ENCODE measurements at places on chromosomes 12 and 14. TPM values are rescaled to one million over a fixed set of nuclear protein-coding genes. Genes with fewer than 3 reads are reported as not detected.

Gene KRT73
- not detected for polyA plus RNA-seq

DNA sequence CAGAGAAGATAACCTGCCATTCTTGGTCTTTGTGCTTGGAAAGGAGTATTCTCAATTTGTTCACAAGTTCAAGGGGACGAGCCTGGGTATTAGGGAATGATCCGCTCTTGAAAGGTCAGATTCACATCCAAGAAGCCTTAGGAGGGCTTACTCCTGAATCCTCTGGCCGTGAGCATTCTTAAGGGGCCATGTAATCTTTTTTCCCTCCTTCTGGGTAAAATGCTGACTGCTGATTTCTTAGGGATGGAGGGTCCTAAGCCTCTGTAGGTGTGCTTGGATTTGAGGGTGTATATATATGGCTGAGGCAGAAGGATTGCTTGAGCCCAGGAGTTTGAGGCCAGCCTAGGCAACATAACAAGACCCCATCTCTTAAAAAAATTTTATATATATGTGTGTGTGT lies 149.1 kb downstream of the TSPAN9 start:
- DNase-seq, result no peak

DNA sequence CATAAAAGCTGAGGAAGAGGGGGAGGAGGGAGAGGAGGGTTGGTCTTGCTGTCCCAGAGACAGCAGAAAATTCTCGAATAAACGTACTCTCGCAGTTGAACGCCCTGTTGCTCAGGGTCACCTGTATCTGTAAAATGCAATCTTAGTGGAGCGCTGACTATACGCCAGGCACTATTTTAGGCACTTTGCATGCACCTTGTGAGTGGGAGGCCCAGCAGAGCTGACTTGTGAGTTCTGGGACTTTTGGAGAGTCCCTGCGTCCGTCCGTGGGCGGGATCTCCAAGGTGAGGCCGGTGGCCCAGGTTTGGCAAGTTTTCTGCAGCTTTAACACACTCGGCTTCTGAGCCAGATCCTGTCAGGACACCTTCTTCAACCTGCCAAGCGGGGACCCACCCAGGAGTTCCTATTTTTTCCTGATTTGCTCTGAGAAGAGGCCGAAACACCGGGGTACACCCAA lies 32.5 kb upstream of the PLEKHG6 start:
- no peak for DNase-seq

Gene CLEC4D
- polyA plus RNA-seq, result 0.29 TPM

Gene NEUROD4
- polyA plus RNA-seq, result not detected

- no peak for DNase-seq
Observed at GRCh38 chr12:7441216-7441615, 2.7 kb downstream of the CD163L1 start.

DNA sequence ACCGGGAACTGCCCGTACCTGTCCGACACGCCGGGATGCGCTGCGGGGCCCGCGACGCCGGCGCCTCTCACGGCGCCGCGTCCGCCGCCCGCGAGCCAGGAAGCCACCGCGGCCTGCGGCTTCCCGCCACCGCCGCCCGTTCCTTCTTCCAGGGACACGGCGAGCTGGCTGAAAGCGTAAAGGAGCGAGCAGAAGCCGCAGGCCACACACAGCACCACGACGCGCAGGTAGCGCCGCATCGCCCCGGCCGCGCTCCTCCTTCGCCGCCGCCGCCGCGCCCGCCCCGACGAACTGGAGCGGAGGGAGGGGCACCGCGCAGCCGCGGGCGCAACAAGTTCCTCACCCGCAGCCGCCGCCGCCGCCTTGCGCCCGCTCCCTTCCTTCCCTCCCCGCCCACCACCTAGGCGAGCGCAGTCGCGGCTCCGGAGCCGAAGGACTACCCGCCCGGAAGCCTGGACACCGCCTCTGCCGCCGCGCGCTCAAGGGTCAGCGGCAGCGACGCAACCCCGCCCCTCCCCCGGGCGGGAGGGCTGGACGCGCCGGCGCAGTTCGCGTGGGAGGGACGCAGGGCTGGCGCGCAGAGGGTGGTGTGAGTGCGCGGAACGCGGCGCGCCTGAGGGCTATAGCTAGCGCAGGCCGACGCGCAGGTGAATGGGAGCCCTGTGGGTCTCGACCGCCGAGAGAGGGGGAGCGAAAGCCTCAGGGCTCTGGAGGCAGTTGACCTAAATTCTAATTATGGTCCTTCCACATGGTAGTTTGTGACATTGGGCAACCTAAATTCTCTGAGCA lies at the start of gene GXYLT1:
Gene GXYLT1, minus strand, starts transcription at position 467 of the 789 bp plus-strand sequence. Its CDS starts 228 bp downstream, at position 239.
- DNase-seq, result peak; percentile 84

All from right renal pelvis (tissue), 4 donors.